ENCODE measurements at places on chromosomes 5 and 9.

- no peak for DNase-seq
Observed at GRCh38 chr9:81868145-81868544, 60.1 kb upstream of the SPATA31D4 start.

DNA sequence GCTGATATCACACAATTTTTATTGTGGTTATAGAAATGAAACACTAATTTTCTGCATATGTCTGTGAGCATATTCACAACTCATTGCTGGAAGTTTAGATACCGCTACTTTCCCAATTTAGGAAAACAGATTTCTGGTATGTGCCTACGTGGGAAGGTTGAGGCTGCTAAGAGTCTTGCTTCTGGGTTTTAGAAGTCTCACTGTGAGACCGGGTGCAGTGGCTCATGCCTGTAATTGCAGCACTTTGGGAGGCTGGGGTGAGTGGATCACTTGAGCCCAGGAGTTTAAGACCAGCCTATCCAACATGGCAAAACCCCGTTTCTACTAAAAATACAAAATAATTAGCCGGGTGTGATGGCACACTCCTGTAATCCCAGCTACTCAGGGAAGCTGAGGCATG, 39.6 kb downstream of the UBAP1 start:
- DNase-seq: no peak

- no peak for DNase-seq
Observed at GRCh38 chr9:16152276-16153101, 599.6 kb downstream of the CCDC171 start.

GRCh38 chr9:113990570-113990907, 87.6 kb downstream of the AMBP start:
- no peak for DNase-seq

- DNase-seq: no peak
Observed at GRCh38 chr5:35899800-35900199, 38.6 kb downstream of the CAPSL start.

GRCh38 chr9:72315510-72316311, 49.3 kb downstream of the ZFAND5 start:
- DNase-seq: no peak

- no peak for DNase-seq
Observed at GRCh38 chr9:3795556-3795955, 269.8 kb upstream of the RFX3 start.

- DNase-seq: no peak
Observed at GRCh38 chr5:42621662-42622061, 135.0 kb upstream of the CCDC152 start.

- peak; percentile 42 for DNase-seq
Observed at GRCh38 chr9:90870621-90871326, 69.2 kb downstream of the SYK start.

- no peak for DNase-seq
Observed at GRCh38 chr5:123455640-123456039, 32.4 kb upstream of the CEP120 start.

- peak; percentile 93 for DNase-seq
Observed at GRCh38 chr5:163437309-163438182, at the start of gene CCNG1. CCNG1 (plus strand) TSS chr5:163437595; CDS start chr5:163439257, 1,662 bp downstream.

DNA sequence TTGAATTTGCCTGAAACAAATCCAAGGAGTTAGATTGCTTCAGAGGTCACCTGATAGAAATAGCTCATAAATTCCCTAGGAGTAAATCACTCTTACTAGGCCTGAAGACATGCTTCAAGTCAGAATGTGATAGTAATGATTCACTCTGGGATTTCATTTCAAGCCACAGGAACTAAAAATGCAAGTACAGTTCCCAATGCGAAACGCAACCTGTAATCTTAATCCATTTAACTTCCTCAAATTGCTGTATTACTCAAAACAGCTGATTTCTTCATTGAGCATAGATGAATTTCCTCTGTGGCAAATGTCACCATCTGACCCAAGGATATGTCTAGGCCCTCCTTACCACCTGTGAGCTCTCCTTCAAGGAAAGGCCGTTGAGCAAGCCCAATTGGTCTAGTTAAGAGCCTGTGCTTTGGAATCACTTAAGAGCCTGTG, 32.1 kb upstream of the IL6ST start:
- DNase-seq: no peak

DNA sequence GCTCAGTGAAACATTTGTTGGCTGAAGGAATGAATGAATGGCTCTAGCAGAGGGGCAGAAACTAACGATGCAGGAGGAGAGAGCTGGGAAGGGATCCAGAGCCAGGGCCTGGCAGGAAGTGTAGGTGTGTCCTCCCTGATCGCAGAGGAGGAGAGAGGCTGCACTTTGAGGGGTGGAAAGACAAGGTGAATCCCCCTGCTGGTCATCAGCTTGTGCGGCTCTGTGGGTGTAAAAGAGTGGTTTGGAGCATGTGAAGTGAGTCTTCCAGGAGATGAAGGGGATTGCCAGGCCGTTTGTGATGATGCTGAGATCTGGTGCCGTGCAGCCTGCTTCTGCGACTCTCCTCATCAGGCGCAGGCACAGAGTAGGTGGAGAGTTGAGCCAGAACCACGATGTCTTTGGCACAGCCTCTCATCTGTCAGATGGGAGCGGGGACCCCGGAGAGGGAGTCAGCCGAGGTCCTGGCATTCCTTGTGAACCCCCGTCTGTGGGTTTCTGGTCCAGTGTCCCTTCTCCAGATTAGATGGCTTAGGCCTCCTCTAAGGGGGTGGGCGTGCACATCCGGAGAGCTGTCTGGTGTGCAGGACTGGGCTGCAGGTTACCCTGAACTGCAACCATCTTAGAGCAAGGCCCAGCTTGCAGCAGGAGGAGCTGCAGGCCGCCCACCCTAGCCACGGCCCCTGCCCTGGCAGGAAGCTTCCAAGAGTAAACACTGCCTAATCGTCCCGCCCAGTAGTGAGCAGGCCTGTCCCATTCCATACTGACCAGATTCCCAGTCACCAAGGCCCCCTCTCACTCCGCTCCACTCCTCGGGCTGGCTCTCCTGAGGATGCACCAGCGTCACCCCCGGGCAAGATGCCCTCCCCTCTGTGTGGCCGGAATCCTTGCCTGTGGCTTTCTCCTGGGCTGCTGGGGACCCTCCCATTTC, at the start of gene ADAMTS13:
TSS of gene ADAMTS13 (plus strand) at position 753 of the 928 bp plus-strand sequence. CDS start at position 830, 77 bp downstream.
- DNase-seq: peak; percentile 77

- DNase-seq: no peak
Observed at GRCh38 chr5:11791792-11792191, 112.5 kb downstream of the CTNND2 start.

- no peak for DNase-seq
Observed at GRCh38 chr5:175325681-175326080, 118.3 kb downstream of the DRD1 start.

- peak; percentile 45 for DNase-seq
Observed at GRCh38 chr5:163504079-163504931, 1.1 kb upstream of the MAT2B start.

DNA sequence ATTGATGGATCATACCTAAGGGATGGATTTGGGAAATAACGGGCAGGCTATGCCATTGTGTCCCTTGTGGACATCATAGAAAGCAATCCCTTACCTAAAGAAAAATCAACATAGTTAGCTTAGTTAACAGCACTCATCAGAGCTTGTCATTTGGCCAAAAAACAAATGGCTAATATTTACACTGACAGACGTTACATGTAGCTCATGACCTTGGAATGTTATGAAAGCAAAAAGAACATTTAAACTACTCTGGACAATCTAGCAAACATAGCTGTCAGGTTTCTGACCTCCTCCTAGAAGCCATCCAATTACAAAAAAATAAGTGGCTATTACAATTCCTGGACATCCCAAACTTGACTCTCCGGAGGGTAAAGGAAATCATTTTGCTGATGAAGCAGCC, 23.8 kb downstream of the TMEM232 start:
- DNase-seq: no peak

DNA sequence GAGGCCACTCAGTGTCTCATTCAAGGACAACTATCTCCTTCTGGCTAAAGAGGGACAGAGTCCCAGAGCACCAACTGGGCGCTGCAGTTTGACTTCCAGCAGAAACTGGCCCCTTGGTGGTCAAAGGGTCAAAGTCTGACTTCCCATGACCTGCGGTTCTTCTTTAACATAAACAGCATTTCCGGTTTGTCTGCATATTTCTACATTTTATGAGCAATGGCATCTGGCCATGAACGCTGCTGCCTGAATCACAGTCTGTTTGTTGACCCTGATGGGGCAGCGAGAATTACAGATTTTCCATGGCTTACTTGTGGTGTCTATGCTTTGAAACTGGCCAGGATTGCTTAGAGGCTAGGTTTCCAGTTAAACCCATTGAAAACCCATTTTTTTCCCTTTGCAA, 1.3 kb downstream of the TNFSF15 start:
- DNase-seq: no peak

DNA sequence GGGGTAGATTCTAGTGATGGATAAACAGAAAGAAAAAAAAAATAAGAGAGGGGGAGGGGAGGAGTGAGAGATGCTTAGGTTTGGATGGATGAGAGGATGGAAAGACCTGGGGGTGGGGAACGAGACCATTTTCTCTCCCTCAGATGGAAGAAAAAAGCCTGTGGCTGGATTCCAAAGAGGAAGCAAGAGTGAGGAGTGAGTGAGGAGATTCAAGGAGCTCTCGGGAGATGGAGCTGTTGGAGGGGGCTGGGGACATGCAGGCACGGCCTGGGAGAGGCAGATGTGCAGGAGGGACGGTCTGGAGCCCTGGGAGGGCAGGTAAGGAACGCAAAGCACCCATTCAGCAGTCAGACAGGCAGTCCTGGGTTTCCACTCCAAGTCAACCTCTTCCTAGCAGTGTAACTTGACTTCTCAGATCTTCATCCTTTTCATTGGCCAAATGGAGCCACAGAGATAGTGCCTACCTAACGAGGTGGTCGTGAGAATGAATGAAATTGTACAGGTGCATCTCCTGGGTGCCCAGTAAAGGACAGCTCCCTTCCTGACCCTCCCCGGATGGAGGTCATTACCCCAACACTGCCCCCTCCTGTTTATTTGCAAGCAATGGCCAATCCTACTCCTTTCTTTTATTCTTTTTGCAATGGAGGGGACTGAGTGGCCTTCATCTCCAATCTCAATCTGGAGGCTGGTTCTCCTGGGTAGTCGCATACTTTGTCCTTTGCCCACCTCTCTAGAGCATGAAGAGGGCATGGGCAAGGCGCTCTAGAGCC, 52.2 kb downstream of the PCDH1 start:
- peak; percentile 24 for DNase-seq

GRCh38 chr9:86945728-86946200, 1.5 kb downstream of the GAS1 start:
- peak; percentile 33 for DNase-seq

GRCh38 chr9:24118190-24118589, 292.1 kb upstream of the ELAVL2 start:
- DNase-seq: no peak

DNA sequence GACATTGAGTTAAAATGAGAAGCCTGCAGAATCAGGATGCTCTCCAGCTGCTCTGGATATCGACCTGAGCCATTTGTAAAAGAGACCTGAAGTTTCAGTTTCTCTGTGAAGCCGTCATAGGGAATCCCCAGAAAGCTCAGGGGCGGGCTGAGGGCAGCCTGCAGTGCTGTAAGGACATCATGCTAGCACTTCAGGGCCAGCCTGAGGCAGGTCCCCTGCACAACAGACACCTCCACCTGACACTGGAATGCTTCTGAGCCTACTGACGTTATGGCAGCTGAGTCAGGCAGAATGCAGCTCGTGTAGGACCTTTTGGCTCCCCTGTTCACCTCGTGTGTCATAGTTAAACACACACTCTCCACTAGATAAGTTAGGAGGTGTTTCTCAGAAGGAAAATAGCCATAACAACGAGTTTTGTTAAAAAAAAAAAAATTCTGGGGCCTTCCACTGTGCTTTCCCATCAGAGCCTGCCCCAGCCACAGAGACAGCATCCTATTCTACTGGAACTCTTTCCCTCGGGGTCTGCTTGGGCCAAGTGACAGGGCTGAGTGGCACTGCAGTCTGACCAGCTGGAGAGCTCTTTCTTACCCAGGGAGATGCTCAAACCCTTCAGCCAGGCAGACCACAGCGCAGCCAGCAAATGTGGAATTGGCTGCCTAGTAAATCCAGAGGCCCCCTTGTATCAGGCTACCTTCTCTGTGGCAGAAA, 354.9 kb downstream of the DIRAS2 start:
- DNase-seq: peak; percentile 43

DNA sequence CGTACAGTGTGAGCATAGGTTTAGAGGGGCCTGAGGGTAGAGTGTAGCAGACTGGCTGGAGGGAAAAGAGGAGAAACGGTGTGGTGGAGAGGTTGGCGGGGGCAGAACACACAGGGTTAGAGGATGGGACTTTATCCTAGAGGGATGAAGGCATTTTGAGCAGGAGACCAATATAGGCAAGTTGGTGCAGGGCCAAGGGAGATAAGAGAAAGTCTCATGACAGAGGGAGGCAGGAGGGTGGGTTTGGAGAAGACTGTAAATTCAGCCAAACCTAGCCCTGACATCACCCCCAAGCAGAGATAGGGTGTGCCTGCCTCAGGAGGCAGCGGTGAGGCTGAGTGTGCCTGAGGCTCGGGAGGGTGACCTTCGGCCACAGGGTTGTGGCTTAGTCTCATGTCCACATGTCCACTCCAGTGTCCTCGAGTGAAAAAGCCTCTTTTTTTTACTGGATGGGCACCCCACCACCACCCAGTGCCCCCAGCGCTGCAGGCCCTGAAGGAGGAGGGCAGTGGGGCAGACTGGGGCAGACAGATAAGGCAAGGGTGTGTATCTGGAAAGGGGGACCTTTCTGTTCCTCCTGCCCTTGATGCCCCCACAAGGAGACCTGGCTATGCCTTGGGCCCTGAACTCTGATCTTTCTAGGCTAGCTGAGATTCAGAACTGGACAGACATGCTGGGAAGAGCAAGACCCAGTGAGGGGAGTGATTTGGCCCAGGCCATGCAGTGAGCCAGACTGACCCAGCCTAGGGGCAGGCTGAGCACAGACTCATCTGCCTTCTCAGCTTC, 108.7 kb downstream of the RGS3 start:
- no peak for DNase-seq

DNA sequence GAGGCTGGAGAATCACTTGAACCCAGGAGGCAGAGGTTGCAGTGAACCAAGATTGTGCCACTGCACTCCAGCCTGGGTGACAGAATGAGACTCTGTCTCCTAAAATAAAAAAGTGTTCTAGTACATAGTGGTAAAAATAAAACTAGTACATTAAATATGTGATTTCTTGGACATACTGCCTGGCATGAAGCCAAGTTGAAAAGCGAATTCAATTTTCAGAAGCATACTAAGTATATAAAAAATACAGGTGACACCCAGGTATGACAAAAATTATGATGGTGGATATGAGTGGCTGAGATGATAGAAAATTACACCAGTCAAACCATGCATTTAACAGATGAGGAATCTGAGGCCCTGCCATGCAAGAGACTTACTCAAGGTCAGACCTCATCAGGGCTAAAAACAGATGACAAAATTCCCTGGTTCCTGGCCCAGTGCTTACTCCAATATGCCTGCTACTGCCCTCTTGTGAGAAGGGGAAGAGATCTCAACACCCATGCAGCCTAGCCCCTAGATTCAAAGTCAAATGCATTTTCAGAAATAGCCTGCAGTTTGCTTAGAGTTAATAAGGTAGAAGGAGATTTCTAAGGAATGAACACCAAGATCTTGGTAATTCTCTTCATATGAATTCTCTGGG, 46.6 kb upstream of the GNPDA1 start:
- no peak for DNase-seq

- no peak for DNase-seq
Observed at GRCh38 chr5:43839218-43839617, 236.2 kb downstream of the NNT start.

Measured in activated T-cell treated with anti-CD3 and anti-CD28 coated beads, Interleukin-2, amount 50 U/mL, for 72 hours (primary cell).